IgD-negative memory B cell (primary cell): ENCODE measurements at places on chromosomes 5 and 9. TPM values are rescaled to one million over a fixed set of nuclear protein-coding genes. Genes with fewer than 3 reads are reported as not detected.

SPATA31D4 gene
- polyA plus RNA-seq, result not detected

NKD2 gene
- not detected for polyA plus RNA-seq

SLC25A2 gene
- polyA plus RNA-seq, result not detected

IL33 gene
- not detected for polyA plus RNA-seq

SLC6A19 gene
- polyA plus RNA-seq, result not detected

CSF2 gene
- not detected for polyA plus RNA-seq

DPM2 gene
- polyA plus RNA-seq, result 44.9 TPM

GFPT2 gene
- 0.19 TPM for polyA plus RNA-seq

ACTBL2 gene
- not detected for polyA plus RNA-seq

PCDHA1 gene
- polyA plus RNA-seq, result not detected

QRFP gene
- polyA plus RNA-seq, result not detected

C9orf153 gene
- polyA plus RNA-seq, result 0.14 TPM

TTC23L gene
- not detected for polyA plus RNA-seq

FSD1L gene
- 4.6 TPM for polyA plus RNA-seq

SLC46A2 gene
- polyA plus RNA-seq, result not detected

NR4A3 gene
- 0.60 TPM for polyA plus RNA-seq

GPRIN1 gene
- polyA plus RNA-seq, result 0.35 TPM

FAM151B gene
- polyA plus RNA-seq, result not detected

LRRC14B gene
- polyA plus RNA-seq, result not detected

TPRN gene
- 0.66 TPM for polyA plus RNA-seq

PAIP2 gene
- 240 TPM for polyA plus RNA-seq

ELAVL2 gene
- not detected for polyA plus RNA-seq

GRXCR2 gene
- not detected for polyA plus RNA-seq

GPR151 gene
- polyA plus RNA-seq, result not detected

LCN1 gene
- not detected for polyA plus RNA-seq

SCGB3A2 gene
- not detected for polyA plus RNA-seq

SOX30 gene
- polyA plus RNA-seq, result 0.81 TPM

GLIPR2 gene
- 36.2 TPM for polyA plus RNA-seq

BTNL3 gene
- polyA plus RNA-seq, result not detected

FOXD4L5 gene
- not detected for polyA plus RNA-seq

CNTRL gene
- polyA plus RNA-seq, result 30.4 TPM

LCN15 gene
- polyA plus RNA-seq, result not detected

ECM2 gene
- not detected for polyA plus RNA-seq

MGAT4B gene
- 12.0 TPM for polyA plus RNA-seq

EQTN gene
- 0.35 TPM for polyA plus RNA-seq

FABP6 gene
- not detected for polyA plus RNA-seq

RAB14 gene
- 35.7 TPM for polyA plus RNA-seq

GABRA6 gene
- polyA plus RNA-seq, result not detected

SLC22A4 gene
- not detected for polyA plus RNA-seq

SMAD5 gene
- polyA plus RNA-seq, result 26.9 TPM

FAXDC2 gene
- 0.90 TPM for polyA plus RNA-seq

PTGES2 gene
- 57.4 TPM for polyA plus RNA-seq

FOXD4L4 gene
- polyA plus RNA-seq, result not detected

PCDHA7 gene
- polyA plus RNA-seq, result not detected

SOHLH1 gene
- polyA plus RNA-seq, result not detected

CDKN2B-AS1 gene
- polyA plus RNA-seq, result not detected

ITGA2 gene
- not detected for polyA plus RNA-seq

RETREG1 gene
- 9.3 TPM for polyA plus RNA-seq

IL17B gene
- polyA plus RNA-seq, result not detected

PTGER4 gene
- 24.9 TPM for polyA plus RNA-seq

LCN12 gene
- not detected for polyA plus RNA-seq

PKD2L2 gene
- 0.46 TPM for polyA plus RNA-seq

SEC61B gene
- 298 TPM for polyA plus RNA-seq

PCDHGA9 gene
- polyA plus RNA-seq, result 0.29 TPM

NDOR1 gene
- polyA plus RNA-seq, result 7.6 TPM

ADAMTS19 gene
- not detected for polyA plus RNA-seq
